ENCODE measurements at places on chromosomes 3 and 15. TPM values are rescaled to one million over a fixed set of nuclear protein-coding genes. Genes with fewer than 3 reads are reported as not detected.

Gene OSTN
- not detected for total RNA-seq

GRCh38 chr3:33989229-33989628 lies 190.8 kb downstream of the PDCD6IP start:
- H3K27me3 ChIP-seq: no peaks in the 10 kb centered on the region
- H3K27ac ChIP-seq: no peak overlapping the region
- H3K36me3 ChIP-seq: no peaks in the 10 kb centered on the region

DNA sequence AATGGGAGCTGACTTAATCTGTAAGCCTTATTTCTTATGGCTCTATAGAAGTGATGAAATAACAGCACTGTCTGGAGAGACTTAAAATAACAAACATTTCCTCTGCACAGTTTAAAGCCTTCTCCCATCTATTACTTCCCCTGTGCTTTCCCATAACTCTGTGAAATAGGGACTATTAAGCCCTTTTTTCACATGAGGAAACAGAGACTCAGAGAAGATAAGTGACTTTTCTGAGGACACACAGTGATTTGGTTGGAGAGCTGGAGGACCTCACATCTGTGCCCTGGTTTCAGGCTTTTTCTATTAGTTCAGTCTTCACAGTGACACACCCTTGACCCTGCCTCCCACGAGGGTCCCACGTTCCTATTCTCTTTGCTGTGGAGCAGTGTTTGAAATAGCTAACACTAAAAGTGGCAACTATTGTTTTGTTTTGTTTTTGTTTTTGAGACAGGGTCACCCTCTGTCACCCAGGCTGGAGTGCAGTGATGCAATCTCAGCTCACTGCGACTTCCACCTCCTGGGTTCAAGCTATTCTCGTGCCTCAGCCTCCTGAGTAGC lies 82.9 kb downstream of the ST6GAL1 start:
- H3K36me3 ChIP-seq: no peaks in the 10 kb centered on the region
- no peak for DNase-seq
- no peak overlapping the region for H3K27ac ChIP-seq
- H3K4me1 ChIP-seq: peaks cover 9% of the 10 kb centered on the region
- H3K4me3 ChIP-seq: no peak overlapping the region

GRCh38 chr15:101118615-101119014 lies 133.2 kb downstream of the CHSY1 start:
- H3K27ac ChIP-seq: no peak overlapping the region
- DNase-seq: no peak
- no peaks in the 10 kb centered on the region for H3K36me3 ChIP-seq
- no peak overlapping the region for H3K4me3 ChIP-seq
- H3K27me3 ChIP-seq: no peaks in the 10 kb centered on the region

GRCh38 chr3:72950801-72951200 lies 45.8 kb upstream of the PPP4R2 start:
- no peaks in the 10 kb centered on the region for H3K36me3 ChIP-seq
- no peak overlapping the region for H3K27ac ChIP-seq
- H3K4me1 ChIP-seq: peaks cover 1% of the 10 kb centered on the region
- H3K27me3 ChIP-seq: no peaks in the 10 kb centered on the region

DNA sequence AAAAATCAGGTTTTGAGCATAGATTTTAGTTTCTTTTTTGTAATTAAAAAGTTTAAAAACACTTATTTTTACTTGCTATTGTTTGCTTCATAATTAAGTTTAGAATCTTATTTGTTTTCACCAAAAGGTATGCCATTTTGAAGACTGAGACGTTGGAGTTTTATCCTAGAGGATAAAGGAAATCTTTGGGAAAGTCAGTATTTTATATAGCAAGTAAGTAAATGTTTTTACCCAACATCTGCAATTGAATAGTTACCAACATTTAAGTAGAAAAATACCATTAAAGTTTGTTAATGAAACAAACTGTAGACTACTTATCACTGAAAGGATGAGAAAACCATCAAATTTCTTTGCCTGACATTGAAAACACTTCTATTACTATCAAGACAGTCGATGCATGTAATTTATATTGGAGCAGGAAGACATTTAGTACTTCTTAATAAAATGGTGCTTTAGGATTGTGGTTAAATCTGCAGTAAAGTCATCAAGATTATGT lies 14.0 kb upstream of the CHD2 start:
- H3K4me1 ChIP-seq: peaks cover 18% of the 10 kb centered on the region
- no peak overlapping the region for H3K4me3 ChIP-seq
- H3K36me3 ChIP-seq: peaks cover 80% of the 10 kb centered on the region
- no peak overlapping the region for H3K27ac ChIP-seq
- no peak for DNase-seq
- no peaks in the 10 kb centered on the region for H3K27me3 ChIP-seq

Gene CRYGS
- total RNA-seq: 0.63 TPM

DNA sequence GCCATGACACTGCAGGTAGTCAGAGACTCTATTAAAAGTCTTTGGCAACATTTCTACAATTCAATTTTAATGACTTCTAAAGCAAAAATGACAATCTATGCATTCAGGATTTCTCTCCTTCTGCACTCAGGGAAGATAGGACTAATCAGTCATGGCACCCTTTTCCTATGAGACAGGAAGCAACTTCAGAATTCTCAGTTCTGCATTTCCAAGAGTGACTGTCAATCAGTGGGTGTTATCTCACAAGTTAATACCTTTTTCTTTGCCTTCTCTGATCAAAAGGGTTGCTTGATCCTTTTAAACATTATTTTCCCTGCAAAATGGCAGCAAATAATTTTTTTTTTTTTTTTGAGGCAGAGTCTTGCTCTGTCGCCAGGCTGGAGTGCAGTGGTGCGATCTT lies 7.8 kb upstream of the ICE2 start:
- no peaks in the 10 kb centered on the region for H3K36me3 ChIP-seq
- H3K4me3 ChIP-seq: no peak overlapping the region
- no peaks in the 10 kb centered on the region for H3K4me1 ChIP-seq
- H3K27ac ChIP-seq: no peak overlapping the region
- H3K27me3 ChIP-seq: no peaks in the 10 kb centered on the region
- no peak for DNase-seq

DNA sequence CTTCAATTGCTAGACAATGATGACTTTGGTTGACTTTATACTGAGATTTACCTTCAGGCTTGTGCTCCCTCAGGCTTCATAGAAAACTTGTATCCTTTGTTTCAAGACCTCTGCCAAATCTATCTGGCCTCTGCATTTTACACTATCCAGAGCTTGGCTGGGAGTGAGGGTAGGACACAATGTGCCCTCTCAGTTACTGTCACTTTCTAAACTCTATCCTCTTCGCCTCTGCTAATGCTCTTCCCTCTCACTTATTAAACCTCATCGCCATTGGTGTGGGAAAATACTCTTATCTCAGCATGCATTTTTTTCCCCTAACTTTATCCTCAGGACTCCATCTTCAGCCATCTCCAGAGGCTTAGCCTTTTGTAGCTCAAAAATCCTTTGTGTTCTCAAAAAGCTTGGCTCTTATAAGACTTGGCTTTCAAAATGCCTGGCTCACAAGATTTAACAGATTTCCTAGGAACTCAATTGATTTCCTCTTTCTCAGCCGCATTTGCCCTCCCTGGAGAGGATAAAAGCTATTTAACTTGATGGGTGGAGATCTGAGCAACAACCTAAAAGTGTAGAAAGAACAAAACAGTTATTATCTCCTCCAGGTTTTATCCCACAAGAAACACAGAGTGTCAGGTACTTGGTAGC lies 28.3 kb downstream of the SUCNR1 start:
- no peaks in the 10 kb centered on the region for H3K27me3 ChIP-seq
- H3K27ac ChIP-seq: peak overlapping the region; percentile 78
- no peak for DNase-seq
- no peak overlapping the region for H3K4me3 ChIP-seq
- no peaks in the 10 kb centered on the region for H3K36me3 ChIP-seq
- peaks cover 51% of the 10 kb centered on the region for H3K4me1 ChIP-seq

DNA sequence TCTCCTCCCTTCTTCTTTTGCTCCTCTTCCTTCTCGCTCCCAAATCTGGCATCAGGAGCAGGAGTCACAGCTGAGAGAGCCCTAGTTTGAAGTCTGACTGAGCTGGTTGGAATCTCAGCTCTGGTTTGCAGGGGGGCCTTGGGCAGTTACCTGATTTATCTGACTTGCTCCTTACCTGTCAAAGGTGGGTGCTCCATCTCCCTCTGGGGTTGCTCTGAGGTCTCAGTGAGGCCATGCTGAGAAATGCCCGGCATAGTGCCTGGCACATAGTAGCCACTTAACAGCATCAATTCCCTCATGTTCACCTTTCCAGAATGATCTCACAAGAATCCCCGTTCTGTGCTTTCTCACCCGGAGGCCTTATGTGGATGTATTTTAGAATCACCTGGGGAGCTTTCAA lies 121.2 kb upstream of the CTDSPL start:
- DNase-seq: no peak
- H3K27me3 ChIP-seq: no peaks in the 10 kb centered on the region
- H3K27ac ChIP-seq: no peak overlapping the region
- H3K36me3 ChIP-seq: no peaks in the 10 kb centered on the region
- H3K4me3 ChIP-seq: no peak overlapping the region

GRCh38 chr3:138774529-138775253 lies 60.0 kb downstream of the PIK3CB start:
- H3K4me3 ChIP-seq: no peak overlapping the region
- no peaks in the 10 kb centered on the region for H3K27me3 ChIP-seq
- peak; percentile 85 for DNase-seq
- H3K27ac ChIP-seq: peak overlapping the region; percentile 26

DNA sequence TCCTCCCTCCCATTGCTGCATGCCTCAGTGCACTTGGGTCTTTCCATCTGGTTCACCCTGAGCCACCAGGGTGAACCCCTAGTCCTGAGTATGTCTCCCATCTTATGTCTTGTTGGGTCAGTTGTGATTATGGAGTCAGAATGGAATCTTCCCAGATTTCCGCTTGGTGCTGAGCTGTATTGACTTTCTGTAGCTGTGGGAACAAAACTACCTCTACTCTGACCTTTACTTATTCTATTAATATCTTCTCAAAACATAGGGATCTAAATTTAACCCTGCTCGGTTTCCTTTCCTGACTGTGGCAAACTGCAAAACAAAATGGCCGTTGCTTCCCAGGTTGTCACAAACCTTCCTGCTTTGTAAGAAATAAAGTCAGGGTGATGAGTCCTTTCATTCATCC lies 295.8 kb upstream of the LYSMD4 start:
- H3K4me1 ChIP-seq: no peaks in the 10 kb centered on the region
- H3K27me3 ChIP-seq: no peaks in the 10 kb centered on the region
- no peak overlapping the region for H3K4me3 ChIP-seq
- H3K27ac ChIP-seq: no peak overlapping the region

DNA sequence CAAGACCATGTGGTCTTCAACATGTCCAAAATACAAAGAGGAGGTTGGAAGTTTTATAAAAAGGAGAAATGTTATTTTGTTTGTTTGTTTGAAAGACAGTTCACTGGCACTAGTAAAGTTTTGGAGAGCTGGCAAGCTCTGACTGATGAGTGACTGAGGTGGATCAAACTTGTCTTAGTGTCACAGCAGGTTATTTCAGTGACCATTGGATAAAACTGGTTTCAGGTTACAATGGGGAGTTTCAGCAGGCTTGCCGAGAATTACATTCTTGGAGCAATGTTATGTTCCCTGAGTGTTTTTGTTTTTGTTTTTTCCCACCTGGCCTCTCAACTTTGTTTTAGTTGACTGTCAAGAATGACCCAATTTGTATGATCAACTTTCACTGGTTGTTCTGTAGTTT lies 414.5 kb upstream of the ARHGEF26 start:
- no peak overlapping the region for H3K4me3 ChIP-seq
- H3K4me1 ChIP-seq: no peaks in the 10 kb centered on the region
- no peaks in the 10 kb centered on the region for H3K36me3 ChIP-seq
- no peak for DNase-seq

Gene EIF4G1
- total RNA-seq: 257 TPM

- no peaks in the 10 kb centered on the region for H3K4me1 ChIP-seq
- H3K36me3 ChIP-seq: no peaks in the 10 kb centered on the region
- no peak for DNase-seq
- no peak overlapping the region for H3K27ac ChIP-seq
- no peak overlapping the region for H3K4me3 ChIP-seq
Observed at GRCh38 chr3:51887620-51888019, 12.2 kb upstream of the IQCF5 start.

Gene SLC4A7
- 76.9 TPM for total RNA-seq

Gene RARRES1
- total RNA-seq: 4.9 TPM

Gene NOX5
- total RNA-seq: not detected

Gene LRRIQ4
- not detected for total RNA-seq

DNA sequence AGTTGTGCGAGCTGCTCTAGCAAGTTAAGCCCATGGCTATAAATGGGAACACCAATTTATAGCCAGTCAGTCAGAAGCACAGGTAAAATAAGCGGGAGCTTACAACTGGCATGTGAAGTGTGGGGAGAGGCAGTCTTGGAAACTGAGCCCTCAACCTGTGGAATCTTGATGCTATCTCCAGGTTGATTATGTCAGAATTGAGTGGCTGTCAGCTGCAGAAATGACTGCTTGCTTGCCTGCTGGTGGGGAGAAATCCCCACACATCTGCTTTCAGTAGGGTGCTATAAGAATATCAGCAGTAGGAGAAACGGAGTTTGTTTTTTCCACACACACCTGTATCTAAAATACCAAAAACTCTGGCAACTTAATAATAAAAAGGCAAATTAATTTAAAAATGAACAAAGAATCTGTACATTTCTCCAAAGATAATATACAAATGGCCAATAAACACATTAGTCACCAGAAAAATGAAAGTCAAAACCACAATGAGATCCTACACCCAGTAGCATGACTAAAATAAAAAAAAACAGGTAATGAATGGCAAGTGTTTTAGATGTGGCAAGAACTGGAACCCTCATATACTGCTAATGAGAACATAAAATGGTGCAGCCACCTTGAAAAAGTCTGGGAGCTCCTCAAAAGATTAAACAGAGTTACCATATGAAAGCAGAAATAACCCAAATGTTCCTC lies 26.0 kb upstream of the MAP4 start:
- DNase-seq: no peak
- peaks cover 20% of the 10 kb centered on the region for H3K36me3 ChIP-seq
- H3K4me3 ChIP-seq: no peak overlapping the region
- H3K27ac ChIP-seq: no peak overlapping the region
- H3K27me3 ChIP-seq: no peaks in the 10 kb centered on the region

Gene GYG1
- 14.1 TPM for total RNA-seq

Gene PDCD6IP
- 157 TPM for total RNA-seq

GRCh38 chr3:159030138-159030670 lies 228.3 kb downstream of the MFSD1 start:
- no peak for DNase-seq
- no peaks in the 10 kb centered on the region for H3K4me1 ChIP-seq
- H3K27ac ChIP-seq: no peak overlapping the region
- no peak overlapping the region for H3K4me3 ChIP-seq
- H3K36me3 ChIP-seq: no peaks in the 10 kb centered on the region

DNA sequence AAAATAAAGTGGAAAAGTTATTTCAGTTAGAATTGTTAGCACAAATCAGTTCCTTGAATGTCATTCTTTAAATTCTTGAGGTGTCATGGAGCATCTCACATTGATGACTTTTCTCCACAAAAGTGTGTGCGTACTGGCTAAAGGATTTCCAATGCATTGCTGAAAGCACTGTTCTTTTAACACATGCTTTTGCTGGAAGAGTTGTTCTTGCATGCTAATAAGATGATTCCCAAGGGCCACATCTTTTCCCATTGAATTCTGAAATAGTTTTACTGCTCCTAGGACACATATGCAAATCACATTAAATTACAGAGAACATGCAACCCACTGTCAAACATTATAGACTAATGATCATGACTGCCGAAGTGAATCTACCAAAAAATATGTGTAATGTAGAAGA lies 516.3 kb upstream of the CADM2 start:
- no peak overlapping the region for H3K4me3 ChIP-seq
- H3K27ac ChIP-seq: no peak overlapping the region

All from SJSA1 (cell line).